Hematopoietic multipotent progenitor cell treated with erythropoietin and hydrocortisone succinate and interleukin-3 and kit ligand, for 15 days (in vitro differentiated cells): ENCODE measurements at places on chromosomes 7 and 10.

DNA sequence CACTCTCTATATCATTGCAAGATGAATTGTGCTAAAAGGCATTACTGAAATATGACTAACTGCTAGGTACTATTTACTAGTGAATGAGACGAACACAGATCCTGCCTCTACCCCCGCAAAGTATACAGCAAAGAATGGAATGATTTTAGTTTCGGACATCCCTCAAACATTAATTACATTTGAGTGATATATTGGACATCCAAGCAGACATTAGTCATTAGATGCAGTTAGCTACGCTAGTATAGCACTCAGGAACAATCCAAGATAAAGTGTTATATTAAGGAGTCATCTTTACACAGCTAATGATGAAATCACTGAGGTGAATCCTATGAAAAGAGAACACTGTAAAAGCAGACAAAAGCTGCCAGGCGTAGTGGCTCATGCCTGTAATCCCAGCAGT, 7.3 kb upstream of the TAF3 start:
- no peak for DNase-seq

GRCh38 chr10:132420469-132420980, 23.5 kb downstream of the PWWP2B start:
- no peak for DNase-seq

- no peak for DNase-seq
Measured at GRCh38 chr7:36658335-36659171, 65.7 kb downstream of the AOAH start.

DNA sequence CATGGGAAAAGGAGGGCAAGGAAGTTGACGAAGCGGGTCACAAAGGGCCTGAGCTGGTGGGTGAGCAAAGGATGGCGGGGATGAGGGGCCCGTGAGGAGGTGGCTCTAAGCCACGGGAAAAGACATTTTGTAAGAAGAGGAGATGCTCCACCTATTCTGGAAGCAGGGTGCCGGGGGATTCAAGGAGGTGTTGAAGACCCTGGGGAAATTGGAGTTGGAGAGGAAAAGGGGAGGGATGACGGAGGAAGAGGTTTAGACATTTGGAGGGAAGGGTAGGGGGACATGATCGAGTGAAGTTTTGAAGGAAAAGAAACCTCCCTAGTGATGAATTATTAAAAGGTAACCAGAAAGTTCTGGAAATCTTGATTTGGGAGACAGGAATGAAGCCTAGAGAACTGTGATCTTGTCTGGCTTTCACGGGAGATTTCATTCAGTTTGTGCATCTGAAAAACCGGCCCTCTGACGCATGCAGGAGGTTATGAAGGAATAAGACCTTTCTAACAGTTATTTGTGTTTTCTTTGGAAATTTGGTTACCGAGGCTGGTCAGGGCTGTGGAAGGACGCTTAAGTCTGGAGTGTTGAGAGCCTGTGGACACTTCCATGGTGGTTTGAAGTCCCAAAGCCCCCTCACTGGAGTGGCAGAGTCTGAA, 1.4 kb downstream of the SMO start:
- no peak for DNase-seq

DNA sequence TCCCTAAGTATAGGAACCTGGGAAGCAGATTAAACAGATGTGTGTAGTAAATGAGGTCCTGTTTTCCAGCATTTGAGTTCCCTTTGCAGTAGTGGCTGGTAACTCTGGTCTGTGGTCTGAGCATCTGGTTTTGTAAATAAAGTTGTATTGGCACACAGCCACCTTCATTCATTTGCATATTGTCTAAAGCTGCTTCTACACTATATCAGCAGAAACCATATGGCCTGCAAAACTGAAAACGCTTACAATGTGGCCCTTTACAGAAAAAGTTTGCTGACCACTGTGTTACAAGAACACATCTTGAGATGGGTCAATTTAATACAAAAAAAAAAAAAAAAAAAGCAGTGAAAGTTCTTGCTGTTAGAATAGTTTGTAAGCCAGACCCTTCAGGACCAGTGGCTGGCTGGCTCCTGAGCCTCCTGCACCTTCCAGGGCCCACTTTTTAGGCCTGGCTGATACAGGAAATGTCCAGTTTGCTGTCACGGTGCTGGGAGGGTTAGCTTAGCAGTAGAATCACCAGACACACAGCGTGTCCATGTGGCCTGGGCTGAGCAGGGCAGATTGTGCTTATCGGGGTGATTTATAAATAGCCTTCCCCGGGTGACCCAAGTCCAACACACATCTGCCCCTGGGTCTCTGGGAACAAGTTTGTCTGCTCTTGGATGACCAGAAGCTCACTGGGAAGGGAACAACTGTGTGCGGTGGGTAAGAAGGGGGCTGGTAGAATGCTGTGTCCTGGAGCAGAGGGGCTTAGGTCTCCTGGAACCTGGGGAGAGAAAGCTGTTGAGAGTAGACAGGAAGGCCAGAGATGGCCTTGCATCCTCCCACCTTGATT, 1.4 kb downstream of the C10orf71 start:
- peak; percentile 5 for DNase-seq

DNA sequence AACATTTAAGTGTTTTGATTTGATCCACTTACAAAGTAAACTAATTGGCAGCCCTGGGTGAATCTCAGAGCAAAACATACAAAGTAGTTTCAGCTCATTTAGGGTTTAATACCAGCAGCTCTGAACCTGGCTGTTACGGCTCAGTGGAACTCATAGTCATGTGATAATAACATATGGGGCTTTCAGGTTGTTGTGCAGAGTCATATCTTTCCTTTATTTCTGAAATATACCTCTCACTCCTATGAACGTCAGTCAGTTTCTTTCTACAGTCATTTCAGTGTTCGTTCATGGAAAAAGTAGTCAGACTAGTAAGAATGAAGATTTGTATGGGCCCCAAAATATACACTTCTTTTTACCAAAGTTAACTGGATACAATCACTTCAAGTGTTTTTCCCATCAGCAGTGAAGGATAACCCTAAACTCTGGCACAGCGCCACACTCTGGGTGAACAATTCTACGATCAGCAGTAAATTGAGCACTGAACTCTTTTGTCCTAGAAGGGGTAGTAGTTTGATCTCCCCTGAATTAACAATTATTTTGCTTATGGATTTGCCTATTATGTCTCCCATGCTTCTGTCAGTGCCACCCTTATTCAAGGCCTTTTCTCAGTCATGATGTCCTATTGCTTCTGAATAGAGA, 218.6 kb downstream of the THSD7A start:
- no peak for DNase-seq

DNA sequence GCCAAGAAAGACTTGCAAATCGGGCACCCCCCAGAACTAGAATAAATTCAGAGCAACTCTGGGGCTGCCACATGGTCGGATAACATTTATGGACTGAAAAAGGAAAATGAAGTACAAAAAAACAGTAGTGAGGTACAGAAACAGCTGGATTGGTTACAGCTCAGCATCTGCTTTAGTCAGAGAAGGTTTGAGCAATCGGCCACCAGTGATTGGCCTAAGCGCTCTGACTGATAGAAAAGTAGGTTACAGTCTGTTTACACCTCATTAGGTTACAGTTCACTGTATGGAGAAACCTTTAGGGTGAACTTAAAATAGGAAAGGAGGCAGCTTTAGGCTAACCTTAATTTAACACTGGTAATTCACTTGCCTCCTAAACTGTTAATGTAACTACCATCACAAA, 102.0 kb upstream of the DKK1 start:
- no peak for DNase-seq

DNA sequence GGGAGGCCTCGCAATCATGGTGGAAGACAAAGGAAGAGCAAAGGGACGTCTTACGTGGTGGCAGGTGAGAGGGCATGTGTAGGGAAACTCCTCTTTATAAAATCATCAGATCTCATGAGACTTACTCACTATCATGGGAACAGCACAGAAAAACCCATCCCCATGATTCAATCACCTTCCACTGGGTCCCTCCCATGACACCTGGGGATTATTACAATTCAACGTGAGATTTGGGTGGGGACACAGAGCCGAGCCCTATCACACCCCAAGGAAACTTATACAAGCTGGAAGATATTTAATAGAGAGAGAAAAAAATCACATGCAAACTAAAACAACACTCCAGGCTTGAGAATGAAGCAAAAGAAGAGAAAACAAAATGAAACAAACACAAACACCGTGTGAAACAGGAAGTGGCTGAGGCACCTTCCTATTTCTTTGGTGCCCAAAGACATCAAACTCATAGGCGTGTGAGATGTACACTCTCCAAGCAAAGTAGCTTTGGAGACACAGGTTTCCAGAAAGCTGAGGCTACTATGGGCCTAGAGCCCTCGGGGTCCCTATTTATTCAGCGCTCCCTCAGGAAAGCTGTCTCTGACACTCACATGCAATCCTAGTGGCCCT, 97.2 kb downstream of the PRKCQ start:
- DNase-seq: no peak

DNA sequence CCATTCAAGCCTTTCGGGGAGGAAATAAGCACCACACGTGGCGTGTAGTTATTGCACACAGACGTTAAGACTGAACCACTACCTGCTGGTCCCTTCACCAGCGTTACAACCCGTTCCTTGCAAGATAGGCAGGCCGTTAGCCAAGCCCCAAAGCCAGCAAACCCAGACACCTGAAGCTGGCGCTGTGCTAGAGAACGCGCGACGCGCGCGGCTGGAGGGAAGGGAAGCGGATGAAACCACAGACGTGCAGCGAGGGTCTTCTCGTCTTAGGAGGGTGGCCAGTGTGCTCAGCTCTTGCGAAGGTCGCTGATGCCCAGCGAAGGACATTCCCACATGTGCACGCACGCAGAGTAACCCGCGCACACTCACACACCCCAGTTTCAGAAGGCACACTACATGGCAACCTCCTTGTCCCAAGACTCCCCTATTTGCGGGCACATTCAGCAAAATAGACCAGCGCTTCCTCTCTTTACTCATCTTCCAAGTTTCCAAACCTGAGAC, 980 bp downstream of the TMEM26 start:
- DNase-seq: no peak

DNA sequence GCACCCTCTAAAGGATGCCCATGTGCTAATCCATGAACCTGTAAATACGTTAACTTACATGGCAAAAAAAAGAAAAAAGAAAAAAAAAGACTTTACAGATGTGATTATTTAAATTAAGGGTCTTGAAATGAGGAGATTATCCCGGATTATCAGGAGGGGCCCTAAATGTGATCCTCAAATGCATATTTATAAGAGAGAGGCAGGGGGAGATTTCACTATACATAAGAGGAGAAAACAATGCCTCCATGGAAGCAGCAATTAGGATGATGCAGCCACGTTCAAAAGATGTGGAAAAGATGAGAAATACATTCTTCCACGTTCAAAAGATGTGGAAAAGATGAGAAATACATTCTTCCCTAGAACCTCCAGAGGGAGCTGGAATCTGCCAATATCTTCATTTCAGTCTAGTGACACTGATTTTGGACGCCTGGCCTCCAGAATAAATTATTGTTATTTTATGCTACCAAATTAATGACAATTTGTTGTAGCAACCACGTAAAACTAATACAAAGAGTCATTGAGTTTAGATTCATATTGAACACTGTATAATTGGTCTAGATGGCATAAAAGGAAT, 328.4 kb upstream of the GNAI1 start:
- DNase-seq: no peak

DNA sequence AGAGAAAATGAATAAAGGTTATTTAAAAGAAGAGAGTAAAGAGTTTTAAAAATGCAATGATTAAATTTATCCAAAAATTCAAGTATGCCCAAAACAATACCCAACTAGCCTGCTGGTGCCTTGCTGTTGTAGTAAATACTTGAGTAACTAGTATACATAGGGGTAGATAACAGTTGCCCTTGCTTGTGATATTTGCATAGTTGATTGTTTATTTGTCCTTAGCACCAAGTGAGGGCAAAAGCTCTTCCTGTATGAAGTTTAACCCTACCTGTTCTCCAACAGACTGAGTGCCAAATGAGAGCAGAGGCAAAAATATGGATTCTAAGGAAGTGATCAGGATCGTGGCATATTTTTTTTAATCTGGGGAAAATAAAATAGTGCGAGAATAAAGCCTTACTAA, 85.0 kb downstream of the PTN start:
- DNase-seq: no peak

DNA sequence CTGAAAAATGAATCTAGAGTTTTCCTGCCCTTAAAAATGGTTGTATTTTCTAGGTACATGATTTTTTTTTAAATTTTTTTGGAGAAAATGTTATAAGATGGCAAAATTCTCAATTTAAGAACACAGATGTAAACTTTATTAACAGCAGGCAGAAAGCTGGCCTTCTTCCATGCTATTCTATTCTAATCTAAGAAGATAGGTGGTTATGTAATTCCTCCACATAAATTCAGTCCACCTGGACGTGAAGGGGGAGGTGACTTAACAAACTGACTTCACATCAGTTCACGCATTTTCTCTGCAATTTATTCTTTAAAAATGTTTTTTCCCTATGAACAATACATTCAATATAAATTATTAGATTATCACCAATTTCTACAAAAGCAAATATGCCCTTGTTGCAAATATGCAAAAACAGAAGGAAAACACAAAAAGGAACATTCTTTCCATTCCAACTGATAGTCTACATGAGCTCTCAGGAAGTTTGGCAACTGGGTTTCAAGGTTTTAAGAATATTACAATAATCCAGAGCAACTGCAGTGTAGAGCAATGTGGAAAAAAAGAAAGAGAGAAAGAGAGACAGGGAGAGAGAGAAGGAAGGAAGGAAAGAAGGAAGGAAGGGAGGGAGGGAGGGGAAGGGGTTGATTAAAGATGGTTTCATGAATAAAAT, 76.8 kb downstream of the HIBADH start:
- DNase-seq: no peak

DNA sequence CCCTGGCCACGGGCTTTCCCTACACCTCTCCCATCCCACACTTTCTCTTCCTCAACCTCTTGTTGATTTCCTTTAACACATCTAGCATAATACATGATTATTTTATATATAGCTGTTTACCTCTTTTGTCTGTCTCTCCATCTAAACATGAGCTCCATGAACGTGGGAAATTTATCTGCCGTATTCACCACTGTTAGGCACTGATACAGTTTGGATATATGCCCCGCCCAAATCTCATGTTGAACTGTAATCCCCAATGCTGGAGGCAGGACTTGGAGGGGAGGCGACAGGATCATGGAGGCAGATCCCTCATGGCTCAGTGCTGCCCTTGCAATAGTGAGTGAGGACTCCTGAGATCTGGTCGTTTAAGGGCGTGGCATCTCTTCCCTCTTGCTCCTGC, 5.7 kb downstream of the CYTH3 start:
- no peak for DNase-seq
